Muscle of leg (tissue), 16 donors: ENCODE measurements at places on chromosomes 1 and 21. TPM values are rescaled to one million over a fixed set of nuclear protein-coding genes. Genes with fewer than 3 reads are reported as not detected.

DNA sequence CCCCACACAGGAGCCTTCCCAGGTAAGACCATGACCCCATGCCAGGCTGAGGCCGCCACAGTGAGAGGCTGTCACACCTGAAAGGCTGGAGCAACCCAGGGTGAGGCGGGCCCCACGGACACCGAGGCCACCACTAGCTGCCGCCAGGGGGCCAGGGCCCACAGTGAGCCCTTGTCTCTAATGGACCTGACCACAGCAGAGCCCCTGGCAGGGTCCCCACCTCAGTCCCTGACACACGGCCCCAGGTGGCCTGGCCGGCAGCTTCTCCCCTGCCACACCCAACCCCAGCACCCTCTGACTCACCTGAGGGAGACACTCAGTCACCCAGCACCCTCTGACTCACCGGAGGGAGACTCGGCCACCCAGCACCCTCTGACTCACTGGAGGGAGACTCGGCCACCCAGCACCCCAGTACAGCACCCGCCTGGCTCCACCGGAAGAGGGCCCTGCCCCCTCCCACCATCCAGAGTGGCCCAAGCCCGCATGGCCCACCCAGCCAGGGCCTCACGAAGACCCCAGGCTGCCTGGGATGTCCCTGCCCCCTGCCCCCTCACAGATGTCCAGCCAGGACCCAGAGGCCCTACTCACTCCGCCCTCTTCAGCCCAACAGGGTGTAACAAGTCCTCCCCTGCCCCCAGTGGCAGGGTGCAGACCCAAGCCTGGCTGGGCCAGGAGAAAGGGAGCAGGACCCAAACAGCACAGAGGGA lies 4.4 kb downstream of the DVL1 start:
- DNase-seq = no peak

OR2T35 gene
- total RNA-seq = not detected

DNA sequence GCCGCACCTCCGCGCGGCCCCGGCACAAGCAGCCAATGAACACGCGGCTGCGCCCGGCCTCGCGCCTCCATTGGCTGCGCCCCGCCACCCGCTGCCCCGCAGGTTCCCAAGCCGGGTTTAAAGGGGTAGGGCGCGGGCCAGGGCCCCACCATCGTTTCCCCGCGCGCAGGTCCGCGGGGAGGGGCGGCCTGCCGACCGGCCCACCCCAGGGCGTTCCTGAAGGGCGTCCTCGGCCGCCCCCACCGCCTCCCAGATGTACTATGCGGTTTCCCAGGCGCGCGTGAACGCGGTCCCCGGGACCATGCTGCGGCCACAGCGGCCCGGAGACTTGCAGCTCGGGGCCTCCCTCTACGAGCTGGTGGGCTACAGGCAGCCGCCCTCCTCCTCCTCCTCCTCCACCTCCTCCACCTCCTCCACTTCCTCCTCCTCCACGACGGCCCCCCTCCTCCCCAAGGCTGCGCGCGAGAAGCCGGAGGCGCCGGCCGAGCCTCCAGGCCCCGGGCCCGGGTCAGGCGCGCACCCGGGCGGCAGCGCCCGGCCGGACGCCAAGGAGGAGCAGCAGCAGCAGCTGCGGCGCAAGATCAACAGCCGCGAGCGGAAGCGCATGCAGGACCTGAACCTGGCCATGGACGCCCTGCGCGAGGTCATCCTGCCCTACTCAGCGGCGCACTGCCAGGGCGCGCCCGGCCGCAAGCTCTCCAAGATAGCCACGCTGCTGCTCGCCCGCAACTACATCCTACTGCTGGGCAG lies at the start of gene OLIG1:
OLIG1 (plus strand) TSS at position 148 of the 750 bp plus-strand sequence; CDS start at position 254, 106 bp downstream.
- DNase-seq = peak; percentile 39

DNA sequence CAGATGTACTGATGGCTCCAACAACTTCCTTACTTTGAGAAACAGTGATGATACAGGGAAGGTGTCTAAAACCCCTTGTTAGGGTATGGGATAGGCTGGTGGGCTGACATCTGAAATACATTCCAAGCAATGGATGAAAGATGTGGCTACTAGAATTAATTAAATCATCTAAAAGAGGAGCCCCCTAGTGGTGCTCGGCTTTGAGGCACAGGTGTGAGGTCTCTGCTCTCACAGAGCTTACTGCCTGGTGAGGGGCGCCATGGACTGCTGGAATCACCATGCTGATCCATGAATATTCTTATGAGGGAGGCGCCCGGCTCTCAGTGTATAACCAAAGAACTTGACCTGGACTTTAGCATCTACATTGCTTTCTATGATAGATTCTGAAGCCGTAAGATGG lies 48.5 kb downstream of the GNG4 start:
- DNase-seq = no peak

- DNase-seq = no peak
Measured at GRCh38 chr21:40846103-40846502, 855 bp downstream of the DSCAM start.

C2CD2 gene
- 8.3 TPM for total RNA-seq

GRCh38 chr1:87435484-87435883 lies 106.8 kb downstream of the LMO4 start:
- DNase-seq = no peak

GRIK3 gene
- 0.71 TPM for total RNA-seq

DNA sequence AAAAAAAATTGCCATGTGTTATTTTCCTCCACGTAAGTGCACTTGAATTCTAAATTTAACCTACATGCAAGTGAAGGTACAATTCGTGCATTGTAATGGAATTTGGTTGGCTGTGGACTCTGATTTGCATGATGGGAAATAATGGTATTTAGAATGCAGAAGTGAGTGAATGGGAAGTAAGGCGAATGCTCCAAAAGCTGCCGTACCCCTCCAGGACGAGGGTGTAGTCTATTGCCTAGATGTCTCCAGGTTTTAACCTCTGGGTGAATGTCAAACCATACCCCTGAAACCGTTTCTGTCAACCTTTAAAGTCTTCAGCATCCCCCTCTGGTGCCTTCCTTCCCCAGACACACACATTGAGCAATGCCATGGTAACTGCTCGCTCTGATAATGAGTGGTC lies 44.5 kb downstream of the KIAA0040 start:
- DNase-seq = no peak

SYT2 gene
- 0.04 TPM for total RNA-seq

DNA sequence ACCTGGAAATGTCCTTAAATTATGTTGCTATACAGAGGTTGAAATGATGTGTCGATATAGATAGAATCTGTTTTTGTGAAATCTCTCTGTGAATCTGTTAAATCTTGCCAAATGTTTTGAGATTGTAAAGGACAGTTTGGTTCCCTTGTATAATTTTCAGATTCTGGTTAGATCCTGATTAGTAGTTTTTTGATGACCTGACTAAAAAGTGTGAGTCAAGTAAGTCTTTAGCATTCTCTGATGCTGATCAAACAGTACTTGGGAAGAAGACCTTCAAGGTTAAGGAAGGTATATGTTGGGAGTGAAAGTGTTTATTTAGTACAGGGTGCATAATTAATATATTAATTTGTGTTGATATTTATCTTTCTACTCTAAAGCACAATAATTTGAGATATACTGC lies 32.7 kb downstream of the DDI2 start:
- DNase-seq = no peak

GRCh38 chr1:92515796-92516201 lies 29.1 kb upstream of the GFI1 start:
- no peak for DNase-seq

OR2L2 gene
- total RNA-seq = 0.04 TPM
